Foreskin keratinocyte (primary cell): ENCODE measurements at places on chromosomes 16 and 17. TPM values are rescaled to one million over a fixed set of nuclear protein-coding genes. Genes with fewer than 3 reads are reported as not detected.

GRCh38 chr16:6857575-6857974 is 475.1 kb upstream of the RBFOX1 start:
- DNase-seq = no peak

Gene RRAD
- total RNA-seq = 1.5 and 2.2 TPM in 2 replicates

GRCh38 chr16:89845417-89845816 is 17.1 kb downstream of the SPIRE2 start:
- DNase-seq = no peak

DNA sequence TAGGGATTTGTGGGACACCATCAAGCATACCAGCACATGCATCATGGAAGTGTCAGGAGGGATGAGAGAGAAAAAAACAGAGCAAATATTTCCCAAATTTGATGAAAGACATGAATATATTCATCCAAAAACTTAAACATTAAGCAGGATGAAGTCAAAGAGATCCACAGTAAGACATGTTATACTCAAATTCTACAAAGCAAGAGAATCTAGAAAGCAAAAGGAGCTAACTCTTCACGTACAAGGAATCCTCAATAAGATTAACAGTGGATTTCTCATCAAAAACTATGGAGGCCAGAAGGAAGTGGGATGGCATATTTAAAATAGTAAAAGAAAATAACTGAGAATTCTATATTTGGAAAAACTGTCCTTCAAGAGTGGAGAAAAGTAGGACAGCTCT is 374.8 kb downstream of the ZFHX3 start:
- no peak for DNase-seq

DNA sequence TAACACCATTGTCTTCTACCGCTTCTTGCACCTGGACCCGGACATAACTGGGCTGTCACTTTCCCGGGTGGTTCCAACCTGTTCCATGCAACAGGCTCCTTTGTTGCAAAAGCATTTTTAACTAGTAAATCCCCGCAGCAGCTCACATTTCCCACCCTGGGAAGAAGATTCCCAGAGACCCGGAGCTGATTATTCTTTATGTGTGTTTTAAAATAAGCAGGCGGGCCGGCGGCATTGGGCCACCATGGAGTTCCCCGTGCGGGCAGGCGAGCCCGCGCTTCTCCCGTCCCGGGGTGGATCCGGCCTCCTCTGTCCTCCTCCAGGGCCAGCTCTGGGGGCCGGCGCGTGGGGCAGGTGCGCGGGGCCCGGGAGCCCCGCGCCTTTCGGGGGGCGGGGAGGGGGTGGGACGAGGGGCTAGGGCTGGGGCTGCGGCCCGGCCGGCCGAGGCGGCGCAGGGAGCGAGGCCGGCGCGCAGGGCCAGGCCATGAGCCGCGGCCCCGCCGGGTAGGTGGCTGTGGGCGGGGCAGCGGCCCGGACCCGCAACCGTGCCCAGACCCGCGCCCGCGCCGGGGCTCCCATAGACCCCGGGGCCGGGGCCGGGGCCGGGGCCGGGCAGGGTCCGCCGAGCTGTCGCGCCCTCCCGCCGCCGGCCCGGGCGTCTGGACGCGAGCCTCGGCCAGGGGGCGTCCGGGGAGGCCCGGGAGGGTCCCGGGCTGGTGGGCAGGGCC is 1.7 kb downstream of the CRAMP1 start:
- DNase-seq = no peak

DNA sequence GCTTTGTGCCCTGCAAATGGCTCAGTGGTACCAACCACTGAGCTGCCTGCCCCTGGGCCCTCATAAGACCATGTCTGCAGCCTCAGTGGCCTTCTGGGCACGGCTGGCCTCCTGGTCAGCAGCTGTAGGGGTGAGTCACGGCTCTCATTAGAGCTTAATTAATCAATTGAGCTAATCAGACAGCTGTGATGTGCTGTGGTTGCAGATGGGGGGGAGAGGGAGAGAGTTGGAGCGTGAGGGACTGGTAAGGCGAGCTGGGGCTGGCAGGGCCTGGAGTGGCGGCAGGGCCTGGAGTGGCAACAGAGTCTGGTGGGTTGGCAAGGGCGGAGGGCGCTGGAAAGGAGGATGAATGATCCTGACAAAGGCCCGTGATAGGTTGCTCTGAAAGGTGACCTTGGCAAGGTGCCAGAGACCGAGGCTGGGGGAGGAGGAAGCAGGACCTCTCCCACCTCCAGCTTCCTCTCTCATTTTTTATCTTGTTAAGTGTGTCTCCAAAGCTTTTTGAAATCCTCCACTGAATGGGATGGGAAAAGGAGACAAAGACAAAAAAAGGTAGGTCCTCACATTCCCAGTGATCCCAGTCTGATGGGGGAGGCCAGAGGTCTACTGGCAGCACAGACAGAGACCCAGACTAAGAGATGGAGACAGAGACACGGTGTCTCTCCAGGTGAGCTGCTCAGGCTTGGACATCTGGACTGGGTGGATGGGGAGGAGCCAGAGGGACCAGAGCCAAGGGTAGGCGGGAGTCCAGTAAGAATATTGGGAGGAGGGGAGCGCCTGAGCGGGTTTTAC is 41.6 kb downstream of the DCAKD start:
- DNase-seq = no peak

GRCh38 chr16:425740-426114 is 278 bp downstream of the RAB11FIP3 start:
- DNase-seq = no peak

GRCh38 chr16:27470567-27471431 is 68.8 kb downstream of the IL21R start:
- no peak for DNase-seq

DNA sequence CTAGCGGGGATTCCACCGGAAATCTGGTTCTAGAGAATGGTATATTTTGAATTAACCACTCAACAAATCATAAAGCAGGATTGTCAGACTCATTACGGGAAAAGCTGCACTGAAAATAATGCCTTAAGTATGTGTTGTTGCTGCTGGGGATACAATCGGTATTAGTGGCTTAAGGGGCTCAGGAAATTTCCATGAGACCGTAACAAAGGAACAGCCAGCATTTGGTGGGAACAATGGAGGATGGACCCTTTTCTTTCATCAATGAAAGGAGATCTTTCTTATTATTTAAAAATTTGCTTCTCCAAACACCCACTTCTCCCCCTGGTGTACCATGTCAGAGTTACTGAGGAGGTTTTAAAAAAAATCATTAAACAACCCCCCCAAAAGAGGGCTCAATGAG is 342.6 kb upstream of the ZFHX3 start:
- DNase-seq = no peak

DNA sequence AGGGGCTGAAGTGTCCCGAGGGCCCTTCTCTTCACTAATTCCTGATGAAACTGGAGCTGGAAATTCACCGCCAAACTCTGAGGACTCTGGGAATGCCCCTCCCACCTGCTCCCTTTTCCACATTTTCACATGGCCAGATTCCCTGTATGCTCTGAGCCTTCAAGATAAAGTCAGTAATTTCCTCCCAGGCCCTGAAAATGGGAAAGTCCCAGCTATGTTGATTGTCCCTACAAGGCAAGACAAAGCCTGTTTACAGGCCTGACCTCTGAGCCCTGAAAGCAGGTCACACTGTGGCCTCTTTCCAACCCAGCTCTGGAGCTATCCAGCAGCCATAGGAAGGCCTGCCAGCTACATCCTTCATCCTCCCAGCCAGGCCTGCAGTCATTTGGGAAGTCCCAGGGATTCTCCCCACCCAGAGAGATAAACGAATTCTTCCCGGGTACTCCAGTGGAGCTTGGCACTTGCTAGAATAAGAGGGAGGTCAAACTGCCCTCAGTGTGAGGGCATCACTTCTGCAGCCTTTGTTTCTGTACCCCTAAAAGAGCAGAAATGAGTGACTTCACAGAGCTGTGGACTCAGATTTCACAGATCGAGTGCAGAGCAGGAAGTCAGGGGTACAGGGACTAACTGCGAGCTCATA is 19.6 kb upstream of the CCL2 start:
- no peak for DNase-seq

Gene SPATA32
- total RNA-seq = not detected in 2 replicates

DNA sequence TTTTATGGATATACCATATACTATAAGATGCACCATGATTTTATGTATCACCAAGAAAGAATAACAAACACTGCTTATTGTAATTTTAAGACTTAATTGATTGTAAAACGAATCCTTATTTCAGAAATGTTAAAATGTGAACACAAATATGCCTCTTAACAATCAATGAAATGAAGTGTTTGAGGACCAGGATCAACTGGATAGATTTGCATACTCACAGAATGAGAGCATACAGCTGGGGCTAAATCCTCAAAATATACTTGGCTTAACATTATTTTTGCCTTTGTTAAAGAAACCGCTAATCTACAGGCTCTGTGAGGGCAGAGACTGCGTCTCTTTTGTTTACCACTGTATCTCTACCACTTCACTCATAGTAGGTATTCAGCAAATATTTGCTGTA is 93.6 kb downstream of the SPACA3 start:
- DNase-seq = no peak

DNA sequence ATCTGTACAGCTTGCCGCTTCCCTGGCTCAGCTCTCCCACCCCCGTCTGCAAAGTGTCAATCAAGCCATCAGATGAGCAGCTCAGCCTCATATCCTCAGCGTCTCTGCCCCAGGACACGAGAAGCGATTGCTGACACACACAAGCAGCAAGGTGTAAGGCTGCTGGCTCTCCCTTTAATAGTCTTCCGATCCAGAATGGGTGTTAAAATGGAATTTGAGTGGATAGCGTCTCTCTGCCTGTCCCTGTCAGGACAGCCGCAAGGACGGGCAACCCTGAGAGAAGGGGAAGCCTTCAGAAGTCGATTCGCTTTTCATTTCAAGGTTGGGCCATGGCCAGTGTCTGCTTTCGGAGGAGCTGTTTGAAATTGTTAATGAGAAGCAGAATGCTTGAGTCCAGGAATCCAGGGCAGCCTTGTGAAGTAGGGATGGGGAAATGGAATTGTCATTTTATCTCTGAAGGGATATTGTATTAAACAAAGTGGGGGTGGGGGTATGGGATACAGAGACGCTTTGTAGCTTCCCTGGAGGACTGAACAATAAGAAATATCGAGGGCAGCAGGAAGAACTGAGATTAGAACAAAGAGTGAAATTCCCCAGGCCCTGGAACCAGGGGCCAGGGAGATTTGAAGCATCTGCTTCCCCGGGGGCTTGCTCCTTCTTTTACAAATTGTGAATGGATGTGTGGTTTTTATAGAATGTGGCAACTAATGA is 4.7 kb upstream of the PIPOX start:
- DNase-seq = no peak

Gene CPSF4L
- not detected in 2 replicates for total RNA-seq

GRCh38 chr16:46582313-46582712 is 38.9 kb downstream of the SHCBP1 start:
- no peak for DNase-seq

DNA sequence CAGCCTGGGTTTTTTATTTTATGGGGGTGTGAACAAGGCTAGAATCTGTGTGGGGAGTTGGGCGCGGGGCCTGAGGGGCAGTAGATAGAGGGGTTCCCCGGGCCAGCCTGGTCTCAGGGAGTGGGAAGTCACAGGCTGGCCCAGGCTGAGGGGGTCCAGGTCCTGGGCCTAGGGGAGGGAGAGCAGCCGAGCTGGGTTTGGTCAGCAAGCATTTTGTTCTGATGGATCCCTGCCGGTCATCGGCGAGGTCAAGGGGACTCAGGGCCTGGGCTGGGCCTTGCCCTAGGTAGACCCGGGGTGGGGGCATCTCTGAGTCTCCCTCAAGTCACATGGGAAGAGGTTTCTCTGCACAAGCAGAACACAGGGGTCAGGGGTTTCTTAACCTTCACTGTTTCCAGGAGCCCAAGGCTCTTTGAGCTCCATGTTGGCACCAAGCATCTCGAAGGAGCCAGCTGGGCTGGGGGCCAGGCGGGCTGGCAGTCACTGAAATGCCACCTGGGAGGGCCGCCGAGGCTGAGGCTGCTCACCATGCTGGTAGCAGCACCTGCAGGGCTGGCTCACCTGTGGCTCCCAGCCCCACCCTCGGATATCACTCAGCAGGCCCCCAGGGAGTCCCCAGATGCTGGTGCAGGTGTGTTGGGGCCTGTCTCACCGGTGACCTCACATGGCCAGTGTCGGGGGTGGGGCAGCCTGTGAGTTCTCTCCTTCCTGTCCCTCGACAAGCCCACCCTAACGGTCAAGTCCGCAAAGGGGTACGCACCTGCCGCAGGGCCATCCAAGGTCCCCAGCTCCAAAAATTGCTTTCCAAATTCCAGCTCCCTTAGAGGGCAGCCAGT is 41.0 kb downstream of the SLC7A5 start:
- peak; percentile 26 for DNase-seq

Gene KRT25
- not detected in 2 replicates for total RNA-seq

Gene NT5M
- total RNA-seq = 0.88 and 1.4 TPM in 2 replicates

DNA sequence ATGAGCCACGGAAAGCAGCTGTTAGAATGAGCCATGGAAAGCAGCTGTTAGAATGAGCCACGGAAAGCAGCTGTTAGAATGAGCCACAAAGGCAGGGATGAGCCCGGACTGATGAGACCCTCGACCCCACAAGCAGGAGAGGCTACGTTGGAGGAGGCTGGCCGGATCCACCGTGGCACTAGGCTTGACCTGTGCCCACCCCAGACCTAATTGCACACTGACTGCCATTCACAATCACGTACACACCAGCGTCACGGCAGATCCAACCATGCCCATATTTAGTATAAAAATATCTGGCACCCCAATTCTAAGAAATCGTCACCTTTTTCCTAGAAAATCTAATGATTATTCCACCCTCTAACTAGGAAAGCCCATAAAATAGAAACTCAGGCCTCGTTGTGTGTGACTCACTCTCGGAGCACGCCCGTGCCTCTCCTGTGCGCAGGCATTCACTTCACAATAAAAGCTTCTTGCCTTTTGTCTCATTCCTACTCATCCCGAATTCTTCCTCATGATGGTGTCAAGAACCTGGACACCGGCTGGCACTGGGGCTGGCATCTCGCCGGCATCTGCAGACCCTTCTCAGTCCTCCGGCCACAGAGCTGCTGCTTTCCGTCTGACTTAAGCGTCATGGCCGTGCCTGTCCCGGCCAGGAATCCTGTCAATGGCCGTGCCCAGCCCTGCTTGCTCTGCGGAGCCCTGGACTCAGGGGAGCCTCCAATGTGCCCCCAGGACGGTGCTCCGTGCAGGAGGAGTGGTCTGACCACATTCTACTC is 5.5 kb upstream of the SECTM1 start:
- DNase-seq = peak; percentile 68

- no peak for DNase-seq
Measured at GRCh38 chr16:56401482-56401881, 23.9 kb downstream of the AMFR start.

DNA sequence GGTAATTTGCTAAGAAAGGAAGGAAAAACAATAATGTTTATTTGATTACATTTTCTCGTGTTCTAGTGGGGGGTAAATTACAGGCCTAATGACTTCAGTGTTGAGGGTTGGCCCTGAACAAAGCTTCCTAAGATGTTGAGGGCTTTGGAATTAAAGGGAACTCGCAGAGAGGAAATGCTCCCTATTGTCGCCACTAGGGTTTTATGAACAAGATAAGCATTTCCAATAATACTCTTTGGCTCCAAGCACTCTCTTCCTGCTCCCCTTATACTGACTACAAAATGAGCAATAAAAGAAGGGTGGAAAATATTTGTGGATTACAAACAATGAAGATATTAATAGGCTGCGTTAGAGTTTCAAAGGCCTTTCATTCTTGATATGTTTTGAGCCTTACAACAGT is 363.6 kb downstream of the HS3ST3B1 start:
- no peak for DNase-seq

DNA sequence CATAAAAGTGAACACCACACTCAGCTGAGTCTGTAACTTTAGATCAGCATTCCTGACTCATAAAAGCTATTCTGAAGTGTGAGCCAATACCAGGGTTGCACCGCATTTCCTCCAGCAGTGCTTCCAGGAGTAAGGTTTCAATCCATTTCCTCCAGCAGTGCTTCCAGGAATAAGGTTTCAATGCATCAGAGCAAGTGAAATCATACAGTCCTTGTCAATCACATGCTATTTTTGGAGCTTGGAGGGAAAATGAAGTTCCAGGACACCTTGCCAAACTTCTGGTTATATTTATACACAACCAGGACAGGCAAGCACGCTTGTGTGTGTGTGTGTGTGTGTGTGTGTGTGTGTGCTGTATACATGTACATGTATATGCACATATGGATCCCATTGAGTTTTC is 327.6 kb downstream of the GRIN2A start:
- peak; percentile 67 for DNase-seq
